Activated T-cell treated with anti-CD3 and anti-CD28 coated beads for 24 hours (primary cell): ENCODE measurements at places on chromosomes 7 and 10.

- no peak for DNase-seq
Observed at GRCh38 chr10:18594574-18595156, 56.7 kb downstream of the NSUN6 start.

DNA sequence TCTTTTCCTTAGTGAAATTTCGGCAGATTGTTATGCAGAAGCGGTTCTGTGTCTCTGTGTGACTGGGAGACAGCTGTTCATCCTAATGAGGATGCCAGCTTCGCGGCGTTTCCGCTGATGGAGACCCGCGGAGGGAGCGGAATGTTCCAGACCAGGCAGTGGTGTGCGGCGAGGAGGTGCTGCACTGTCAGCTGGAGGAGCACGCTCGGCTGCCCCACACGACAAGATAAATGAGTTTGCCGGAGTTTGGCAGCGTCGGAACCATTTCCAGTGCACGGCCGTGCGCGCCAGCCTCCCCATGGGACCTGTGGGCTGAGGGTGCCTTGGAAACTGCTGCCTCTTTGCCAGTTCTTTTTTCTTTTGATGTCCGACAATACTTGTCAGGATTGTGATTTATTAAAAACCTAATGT, 64.6 kb downstream of the WDR37 start:
- no peak for DNase-seq

GRCh38 chr10:97659589-97659988, 19.1 kb downstream of the PI4K2A start:
- no peak for DNase-seq

- no peak for DNase-seq
Observed at GRCh38 chr7:159051916-159052315, 92.8 kb downstream of the VIPR2 start.

- no peak for DNase-seq
Observed at GRCh38 chr10:17788646-17789045, 20.5 kb upstream of the MRC1 start.

- DNase-seq = no peak
Observed at GRCh38 chr7:28442540-28443420, 30.5 kb downstream of the CREB5 start.

- no peak for DNase-seq
Observed at GRCh38 chr7:153829525-153829924, 222.7 kb upstream of the DPP6 start.

DNA sequence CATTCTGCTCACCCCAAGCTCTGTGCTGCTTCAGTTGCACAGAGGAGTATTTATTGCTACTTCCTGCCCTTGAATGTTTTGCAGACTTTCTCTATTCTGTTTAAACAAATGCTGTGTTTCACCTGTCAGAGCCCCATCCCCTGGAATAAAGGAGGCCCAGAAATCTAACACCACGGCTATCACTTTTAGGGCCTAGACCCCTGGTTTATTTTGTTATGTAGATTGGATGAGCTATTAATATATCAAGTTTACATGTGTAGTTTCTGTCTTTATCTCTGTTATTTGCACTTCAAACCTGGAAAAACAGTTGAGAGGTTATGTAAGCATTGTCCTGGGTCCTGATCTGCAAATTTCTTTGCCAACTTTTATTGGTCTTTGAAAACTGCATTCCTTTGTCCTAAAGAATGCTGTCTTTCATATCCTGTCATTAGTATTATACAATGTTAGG, 630.1 kb downstream of the PARD3 start:
- no peak for DNase-seq

GRCh38 chr10:121900443-121901174, 27.2 kb downstream of the ATE1 start:
- DNase-seq = no peak

- DNase-seq = no peak
Observed at GRCh38 chr10:70993051-70993450, 104.7 kb upstream of the PCBD1 start.

DNA sequence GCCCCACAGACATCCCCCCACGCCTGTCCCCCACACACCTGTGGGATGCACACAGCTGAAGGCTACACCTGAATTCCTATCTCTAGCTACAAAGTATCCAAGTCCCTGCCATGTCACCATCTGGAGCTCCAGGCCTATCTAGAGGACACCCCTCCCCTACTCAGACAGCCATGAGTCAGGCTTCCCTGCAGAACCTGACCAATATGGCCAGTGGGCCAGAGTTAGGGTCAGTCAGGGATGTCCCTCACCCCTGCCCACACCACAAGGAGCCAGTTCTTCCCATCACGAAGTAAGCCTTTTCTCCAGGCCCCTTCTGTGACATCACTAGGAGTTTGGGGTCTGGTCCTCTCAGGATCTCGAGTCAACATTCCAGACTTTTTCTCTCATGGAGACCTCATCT, 10.6 kb upstream of the SLC18A3 start:
- no peak for DNase-seq

DNA sequence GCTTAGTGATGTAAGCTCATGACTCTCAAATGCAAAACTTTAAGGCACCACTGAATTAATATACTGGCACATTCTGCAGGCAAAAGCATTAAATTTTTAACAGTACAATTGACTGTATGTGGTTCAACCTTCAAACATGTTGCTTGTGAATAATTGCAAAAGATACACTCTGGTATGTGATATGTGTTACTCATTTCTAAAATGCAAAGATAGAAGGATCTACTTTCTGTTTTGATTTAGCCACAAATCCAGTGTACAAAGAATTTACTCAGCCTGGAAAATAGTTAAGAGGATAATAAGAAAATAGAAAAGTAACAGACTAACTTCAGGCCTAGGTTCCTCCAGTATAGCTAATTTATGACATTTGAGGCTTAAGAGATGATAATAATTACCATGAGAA, 66.6 kb upstream of the NOBOX start:
- no peak for DNase-seq

- DNase-seq = no peak
Observed at GRCh38 chr7:105354383-105354782, 34.3 kb downstream of the SRPK2 start.
